ENCODE measurements at places on chromosomes 1 and 21. TPM values are rescaled to one million over a fixed set of nuclear protein-coding genes. Genes with fewer than 3 reads are reported as not detected.

DNA sequence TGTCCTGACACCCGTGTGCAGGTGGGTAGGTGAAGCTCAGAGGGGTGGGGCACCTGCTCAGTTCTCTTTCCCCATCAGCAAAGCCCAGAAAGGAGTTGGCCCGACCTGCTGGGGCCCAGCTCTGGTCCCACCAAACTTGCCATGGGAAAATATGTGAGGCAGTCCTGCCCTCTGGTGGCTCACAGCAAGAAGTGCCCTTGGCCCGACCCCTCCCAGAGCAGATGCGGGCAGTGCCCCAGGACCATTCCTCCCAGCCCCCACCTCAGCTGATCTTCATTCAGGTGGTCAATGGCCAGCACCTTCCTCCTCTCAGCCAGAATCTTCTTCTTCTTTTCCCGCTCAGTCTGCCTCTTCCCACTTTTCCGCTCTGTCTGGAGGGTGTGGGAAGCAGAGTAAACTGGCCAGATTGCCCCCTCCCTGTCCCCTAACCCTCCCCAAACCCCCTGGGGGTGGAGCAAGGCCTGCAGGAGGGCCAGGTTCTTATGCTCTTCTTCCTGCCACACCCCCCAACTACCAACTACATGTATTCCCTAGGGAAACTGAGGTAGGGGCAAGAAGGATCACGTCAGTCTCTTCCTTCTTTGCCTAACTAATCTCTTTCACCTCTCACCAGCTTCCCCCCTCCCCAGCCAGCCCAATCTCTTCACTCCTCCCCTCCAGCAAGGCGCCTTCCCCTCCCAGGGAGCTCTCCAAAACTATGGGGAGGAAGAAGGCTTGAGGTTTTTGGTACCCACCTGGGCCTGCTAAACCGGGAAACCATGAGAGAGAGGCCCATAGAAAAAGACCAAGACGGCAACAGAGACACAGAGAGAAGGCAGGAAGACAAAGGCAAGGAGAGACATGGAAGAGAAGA lies 15.6 kb downstream of the TNNT2 start:
- DNase-seq = peak; percentile 76

The KCNA3 gene
- total RNA-seq = 0.62 TPM

GRCh38 chr1:162672622-162673260 lies 40.5 kb downstream of the DDR2 start:
- DNase-seq = no peak

The CLDN17 gene
- not detected for total RNA-seq

DNA sequence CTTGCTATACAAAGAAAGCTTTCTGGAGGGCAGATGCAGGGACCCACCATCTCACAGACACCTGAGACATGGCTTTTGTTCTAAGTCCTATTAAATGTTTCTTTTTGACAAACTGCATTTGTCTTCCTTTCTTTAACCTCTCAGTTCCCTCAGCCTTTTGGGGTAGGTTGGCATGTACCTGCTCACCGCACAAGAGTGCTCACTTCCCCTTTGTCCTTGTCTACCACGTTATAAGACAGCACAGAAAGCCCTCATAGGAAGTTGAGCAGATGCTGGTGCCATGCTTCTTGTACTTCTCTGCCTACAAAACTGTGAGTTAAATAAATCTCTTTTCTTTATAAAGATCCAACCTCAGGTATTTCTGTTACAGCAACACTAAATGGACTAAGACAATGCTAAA lies 31.9 kb upstream of the RGS21 start:
- no peak for DNase-seq

GRCh38 chr21:37462087-37462861 lies 95.7 kb downstream of the DYRK1A start:
- DNase-seq = no peak

- DNase-seq = no peak
Observed at GRCh38 chr1:206744683-206745082, 25.9 kb upstream of the IL19 start.

GRCh38 chr21:38221594-38221993 lies 35.2 kb upstream of the KCNJ15 start:
- no peak for DNase-seq

DNA sequence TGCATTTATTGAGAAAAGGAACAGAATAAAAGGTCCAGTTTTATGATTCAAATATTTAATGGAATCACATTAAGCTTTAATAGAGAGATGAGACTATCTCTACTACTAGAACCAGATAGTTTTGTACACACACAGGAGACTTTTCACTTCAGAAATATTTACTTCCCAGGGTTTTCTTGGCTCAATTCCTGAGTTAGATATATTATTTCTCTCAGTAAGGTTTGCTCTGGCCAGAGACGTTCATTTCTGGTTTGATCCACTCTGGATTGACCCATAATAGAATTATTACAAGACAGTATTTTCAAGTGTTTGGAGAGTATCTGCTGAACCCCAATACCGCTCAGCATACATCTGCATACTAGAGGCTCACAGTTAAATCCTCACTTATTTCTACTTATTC lies 1.3 kb upstream of the RCOR3 start:
- no peak for DNase-seq

The HFM1 gene
- 2.7 TPM for total RNA-seq

GRCh38 chr1:119906927-119907652 lies 10.8 kb upstream of the ADAM30 start:
- DNase-seq = no peak

The SPRR2G gene
- total RNA-seq = not detected

DNA sequence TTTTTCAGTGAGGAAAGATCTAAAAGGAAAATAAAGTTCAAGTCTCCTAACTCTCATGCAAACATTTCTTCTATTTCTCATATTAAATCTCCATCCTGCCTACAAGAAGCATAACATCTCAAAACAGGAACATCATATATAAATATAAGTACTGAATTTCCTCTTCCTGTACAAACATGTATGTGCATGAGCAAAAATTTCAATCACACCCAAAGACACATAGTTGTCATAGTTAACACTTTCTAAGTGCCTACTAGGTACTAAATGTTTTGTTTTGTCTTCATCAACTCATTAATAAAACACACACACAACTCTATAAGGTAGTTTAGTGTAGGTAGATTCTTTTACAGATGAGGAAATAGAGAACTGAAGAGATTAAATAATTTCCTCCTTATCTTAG lies 237.1 kb upstream of the ADGRL2 start:
- no peak for DNase-seq

The CHML gene
- total RNA-seq = 5.7 TPM

The RGS18 gene
- 1.1 TPM for total RNA-seq

The NTRK1 gene
- total RNA-seq = 1.4 TPM

GRCh38 chr1:156128308-156128653 lies 13.8 kb downstream of the LMNA start:
- no peak for DNase-seq

DNA sequence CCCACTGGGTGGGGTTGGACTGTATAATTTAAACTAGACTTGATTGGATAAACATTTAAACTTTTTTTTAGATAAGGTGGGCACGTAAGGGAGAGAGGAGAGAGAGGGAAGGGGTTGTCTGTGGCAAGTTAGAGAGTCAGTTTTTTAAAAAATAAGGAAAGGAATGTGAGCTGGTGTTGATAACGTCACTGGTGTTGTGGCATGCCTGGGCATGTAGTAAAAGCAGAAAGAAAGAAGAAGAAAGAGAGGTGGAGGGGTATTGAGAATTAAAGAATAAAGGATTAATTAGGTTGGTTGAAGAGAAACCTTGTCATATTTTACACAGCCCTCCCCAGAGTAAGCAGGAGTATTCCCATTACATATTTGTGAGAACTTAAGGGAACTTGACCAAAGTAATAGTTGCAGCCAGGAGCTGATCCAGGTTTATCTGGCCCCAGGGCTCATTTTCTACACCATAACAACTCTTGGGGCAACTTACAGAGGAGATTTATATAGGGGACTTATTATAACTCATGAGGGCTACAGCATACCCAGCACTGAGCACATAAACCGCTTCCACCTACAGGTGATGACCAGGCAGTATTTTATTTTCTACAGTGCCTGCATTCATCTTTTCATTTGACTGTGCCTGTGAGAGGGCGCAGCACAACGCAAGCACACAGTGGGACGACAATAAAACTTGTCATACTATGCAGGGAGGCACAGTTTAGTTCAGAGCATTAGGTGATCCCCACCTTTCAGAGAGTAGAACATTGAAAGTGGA lies 70.2 kb downstream of the CCDC30 start:
- no peak for DNase-seq

- no peak for DNase-seq
Observed at GRCh38 chr1:74650561-74650960, 23.0 kb downstream of the ERICH3 start.

DNA sequence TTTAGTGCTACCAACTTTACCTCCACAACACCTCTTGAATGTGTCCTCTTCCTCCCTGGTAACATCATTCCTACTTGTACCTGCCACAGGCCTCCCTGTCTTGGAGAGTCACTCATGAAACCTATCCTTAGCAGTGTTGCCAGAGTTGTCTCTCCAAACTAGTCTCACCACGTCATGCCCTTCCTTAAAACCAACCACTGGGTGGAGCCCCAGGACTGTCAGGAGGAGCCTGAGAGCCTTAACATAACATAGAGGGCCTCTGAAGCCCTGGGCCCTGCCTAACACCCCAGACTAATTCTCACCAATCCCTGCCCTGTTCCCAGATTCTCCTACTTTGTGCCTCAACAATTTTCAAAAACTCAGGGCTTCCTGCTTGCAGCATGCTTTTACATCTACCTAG lies 65.3 kb downstream of the ZNF697 start:
- no peak for DNase-seq

- DNase-seq = no peak
Observed at GRCh38 chr1:207329469-207329868, 8.0 kb downstream of the CD55 start.

DNA sequence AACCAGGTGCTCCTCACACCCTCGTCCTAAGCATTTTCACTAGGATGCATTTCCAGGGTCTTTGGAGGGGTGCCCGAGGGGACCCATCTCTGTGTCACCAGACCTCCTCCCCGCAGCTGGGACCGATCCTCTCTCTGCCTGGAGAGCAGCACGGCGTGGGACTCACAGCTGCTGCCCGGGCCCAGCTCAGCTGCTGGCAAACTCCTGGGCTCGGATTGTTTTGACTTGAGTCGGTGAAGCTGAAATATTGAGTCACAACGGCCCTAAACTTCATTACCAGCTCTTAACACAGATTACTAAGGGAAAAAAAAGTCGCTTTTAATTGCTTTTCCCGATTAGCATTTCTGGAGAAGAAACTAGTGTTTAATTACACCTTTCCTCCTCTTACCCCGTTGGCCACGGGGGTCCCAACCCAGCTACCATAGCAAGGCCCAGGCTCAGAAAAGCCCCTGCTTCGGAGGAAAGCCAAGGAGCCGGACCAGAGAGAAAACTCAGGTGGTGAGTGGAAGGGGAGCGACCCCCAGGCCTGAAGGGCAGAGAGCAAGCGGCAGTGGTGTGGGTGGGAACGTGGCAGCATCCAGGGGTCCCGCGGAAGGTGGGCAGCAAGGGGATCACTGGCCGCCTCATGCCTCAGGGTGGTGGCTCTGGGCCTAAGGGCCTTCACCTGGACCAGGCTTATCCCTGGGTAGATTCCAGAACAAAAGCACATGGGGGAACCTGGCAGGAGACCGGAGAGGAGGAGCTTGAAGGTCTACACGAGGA lies 41.7 kb downstream of the CASZ1 start:
- no peak for DNase-seq

DNA sequence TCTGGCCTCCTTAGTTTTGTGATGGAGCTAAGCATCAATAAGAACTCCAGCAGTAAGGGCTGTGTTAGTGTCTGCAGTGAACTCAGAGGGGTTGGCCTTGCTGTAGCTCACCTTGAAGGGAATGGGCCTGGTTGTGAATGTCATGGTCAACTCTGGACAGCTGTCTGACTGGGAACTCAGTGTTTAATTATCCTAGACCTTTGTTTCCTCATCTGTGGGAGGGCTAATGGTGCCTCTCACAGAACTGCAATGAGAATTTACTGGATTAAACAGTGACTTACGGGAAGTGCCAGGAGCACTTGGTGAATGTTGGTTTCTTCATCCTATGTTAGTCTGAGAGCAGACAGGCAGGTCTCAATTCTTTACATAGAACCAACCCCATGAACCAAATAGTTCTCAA lies 23.7 kb downstream of the HMGCS2 start:
- no peak for DNase-seq

GRCh38 chr1:112344754-112345423 lies 51.1 kb upstream of the CTTNBP2NL start:
- no peak for DNase-seq

DNA sequence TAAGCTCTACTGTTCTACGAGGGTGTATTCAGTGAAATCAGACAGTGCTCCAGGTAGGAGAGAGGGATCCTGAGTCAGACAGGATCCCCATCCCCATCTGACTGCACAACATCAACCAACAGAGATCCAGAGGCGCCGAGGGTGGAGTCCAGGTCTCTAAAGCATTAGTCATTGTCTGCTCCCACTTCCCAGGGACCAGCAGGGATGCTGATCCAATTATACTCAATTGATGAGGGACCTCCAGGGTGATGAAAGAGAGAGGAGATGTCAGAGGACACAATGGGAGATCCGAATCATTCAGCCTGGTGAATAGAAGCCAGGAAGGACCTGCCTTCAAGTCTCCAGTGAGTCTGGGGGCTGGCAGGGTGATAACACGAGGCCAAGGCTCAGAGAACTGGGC lies 39.5 kb upstream of the STMN1 start:
- no peak for DNase-seq

DNA sequence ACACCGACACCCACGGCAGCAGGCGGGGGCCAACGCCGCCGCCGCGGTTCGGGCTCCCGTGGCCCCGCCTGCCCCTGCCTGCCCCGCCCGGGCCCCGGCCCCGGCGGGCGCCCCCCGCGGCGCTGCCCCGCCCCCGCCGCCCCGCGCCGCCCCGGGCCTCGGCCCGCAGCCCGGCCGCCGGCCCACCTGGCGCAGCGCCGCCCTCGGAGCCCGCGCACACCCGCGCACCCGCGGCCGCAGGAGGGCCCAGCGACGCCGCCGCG lies at the start of gene WNT3A:
WNT3A (plus strand) TSS at position 213 of the 263 bp plus-strand sequence. CDS start 131 bp downstream, outside the sequence.
- DNase-seq = no peak

The SRGAP2C gene
- 9.8 TPM for total RNA-seq

The MYBPH gene
- not detected for total RNA-seq

- no peak for DNase-seq
Observed at GRCh38 chr1:21322681-21323016, 32.4 kb upstream of the ECE1 start.

The PGBD5 gene
- total RNA-seq = 14.0 TPM

GRCh38 chr1:11078631-11079030 lies 18.8 kb upstream of the SRM start:
- no peak for DNase-seq

The PLEKHM2 gene
- total RNA-seq = 93.1 TPM

GRCh38 chr1:193377472-193377871 lies 191.1 kb upstream of the B3GALT2 start:
- DNase-seq = no peak

- DNase-seq = no peak
Observed at GRCh38 chr1:208837242-208837641, 593.1 kb upstream of the PLXNA2 start.

The B3GALT2 gene
- total RNA-seq = 30.3 TPM

GRCh38 chr1:165738794-165739193 lies 29.9 kb downstream of the TMCO1 start:
- no peak for DNase-seq
